Calu3 (cell line): ENCODE measurements at places on chromosomes 7 and 10.

GRCh38 chr7:152522571-152523067 is 86.8 kb upstream of the KMT2C start:
- no peaks in the 10 kb centered on the region for H3K27me3 ChIP-seq
- DNase-seq, result no peak
- H3K27ac ChIP-seq, result no peak overlapping the region
- H3K4me1 ChIP-seq, result no peaks in the 10 kb centered on the region
- no peaks in the 10 kb centered on the region for H3K36me3 ChIP-seq
- no peak overlapping the region for H3K4me3 ChIP-seq

- H3K36me3 ChIP-seq, result no peaks in the 10 kb centered on the region
- no peak overlapping the region for H3K4me3 ChIP-seq
- no peak overlapping the region for H3K27ac ChIP-seq
- H3K4me1 ChIP-seq, result no peaks in the 10 kb centered on the region
- H3K27me3 ChIP-seq, result peaks cover 49% of the 10 kb centered on the region
Observed at GRCh38 chr10:131555406-131555805, 243.9 kb upstream of the TCERG1L start.

DNA sequence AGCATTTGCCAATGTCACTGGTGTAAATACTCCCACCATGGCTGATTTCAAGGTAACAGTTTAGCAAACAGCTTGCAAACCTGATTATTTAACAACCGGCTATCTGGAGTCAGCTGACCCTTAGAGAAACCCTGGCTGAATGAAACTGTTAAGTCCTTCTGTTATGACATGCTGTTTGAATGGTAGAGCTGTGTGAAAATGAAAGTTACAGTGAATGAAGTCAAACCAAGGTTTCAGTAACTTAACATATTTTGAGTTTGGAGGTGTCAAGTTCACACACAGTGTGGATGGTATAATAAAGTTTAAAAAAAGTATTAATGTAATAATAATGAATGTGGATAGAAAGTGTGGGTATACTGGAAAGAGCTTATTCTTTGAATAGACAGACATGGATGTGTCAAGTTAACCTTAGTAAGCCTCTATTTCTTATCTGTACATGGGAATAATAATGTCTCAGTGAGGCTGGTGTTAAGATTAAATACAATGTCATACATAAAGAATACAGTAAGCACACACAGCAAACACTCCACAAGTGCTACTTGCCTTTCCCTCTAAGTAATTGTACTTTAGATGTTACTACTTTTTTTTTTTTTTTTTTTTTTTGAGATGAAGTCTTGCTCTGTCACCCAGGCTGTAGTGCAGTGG is 150.4 kb downstream of the TAX1BP1 start:
- H3K4me3 ChIP-seq, result no peak overlapping the region
- H3K27me3 ChIP-seq, result no peaks in the 10 kb centered on the region
- no peak overlapping the region for H3K27ac ChIP-seq
- peaks cover 7% of the 10 kb centered on the region for H3K4me1 ChIP-seq
- DNase-seq, result no peak

DNA sequence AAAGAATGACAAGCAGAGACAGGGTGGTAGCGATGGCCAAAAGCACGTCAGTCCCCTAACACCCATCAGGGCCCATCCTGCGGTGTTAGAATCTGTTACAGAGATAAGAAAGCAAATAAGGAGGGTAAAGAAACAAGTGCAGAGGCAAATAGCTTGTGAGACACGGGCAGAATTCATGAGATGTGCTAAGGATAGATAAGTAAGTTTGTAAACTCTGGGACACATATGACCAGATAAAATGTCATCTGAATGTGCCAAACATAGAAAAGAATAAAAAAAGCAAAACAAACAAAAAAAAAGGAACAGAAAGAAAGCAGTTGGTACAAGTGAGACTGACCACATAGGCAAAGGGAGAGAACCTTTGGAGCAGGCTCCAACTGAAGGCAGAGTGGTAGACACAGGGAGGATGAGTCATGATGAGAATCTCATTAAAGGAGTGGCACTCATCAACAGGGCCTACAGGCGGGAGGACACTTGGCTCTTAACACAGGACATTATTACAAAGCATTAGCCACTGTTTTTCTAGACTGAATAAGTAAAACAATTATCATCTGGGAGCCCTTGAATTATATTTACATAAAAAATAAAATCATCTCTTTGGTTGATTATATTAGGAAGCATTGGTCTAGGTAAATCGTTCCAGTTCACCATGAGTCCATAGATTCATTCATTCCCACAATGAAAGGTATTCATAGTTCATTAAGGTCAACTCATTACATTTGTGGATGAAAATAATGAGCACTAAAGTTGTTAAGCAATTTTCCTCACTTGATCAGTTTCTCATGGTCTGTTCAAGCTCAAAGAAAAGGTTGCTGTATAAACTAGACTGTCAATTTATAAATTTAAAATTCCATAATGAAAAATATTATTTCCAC is 21.5 kb upstream of the EPHB6 start:
- H3K4me1 ChIP-seq, result no peaks in the 10 kb centered on the region
- no peak overlapping the region for H3K27ac ChIP-seq
- H3K27me3 ChIP-seq, result peaks cover 53% of the 10 kb centered on the region
- no peak for DNase-seq
- H3K4me3 ChIP-seq, result no peak overlapping the region

DNA sequence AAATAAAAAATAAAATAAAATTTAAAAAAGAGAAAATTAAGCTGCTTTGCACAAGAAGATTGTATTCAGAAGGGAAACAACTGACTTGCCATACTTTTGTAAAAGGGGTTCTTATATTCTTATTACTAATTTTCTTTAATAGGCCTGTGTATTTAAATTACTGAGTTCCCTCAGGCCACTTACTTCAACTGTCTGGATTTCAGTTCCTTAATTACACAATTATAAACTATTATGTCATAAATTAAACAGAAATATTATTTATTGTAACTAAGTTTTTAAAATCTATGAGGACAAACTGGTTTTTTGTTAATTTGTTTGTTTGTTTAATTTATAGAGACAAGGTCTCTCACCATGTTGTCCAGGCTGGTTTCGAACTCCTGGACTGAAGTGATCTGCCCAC is 22.4 kb upstream of the MICU1 start:
- no peak overlapping the region for H3K4me3 ChIP-seq
- no peaks in the 10 kb centered on the region for H3K4me1 ChIP-seq
- H3K36me3 ChIP-seq, result no peaks in the 10 kb centered on the region
- no peaks in the 10 kb centered on the region for H3K27me3 ChIP-seq
- no peak for DNase-seq
- no peak overlapping the region for H3K27ac ChIP-seq

GRCh38 chr7:51518646-51519045 is 202.0 kb upstream of the COBL start:
- H3K36me3 ChIP-seq, result no peaks in the 10 kb centered on the region
- no peak overlapping the region for H3K4me3 ChIP-seq
- H3K27ac ChIP-seq, result no peak overlapping the region
- H3K27me3 ChIP-seq, result no peaks in the 10 kb centered on the region
- H3K4me1 ChIP-seq, result peaks cover 7% of the 10 kb centered on the region
- no peak for DNase-seq

- H3K36me3 ChIP-seq, result peaks cover 6% of the 10 kb centered on the region
- peak within 1 kb of the TSS; percentile 69 for H3K4me3 ChIP-seq
- DNase-seq, result peak; percentile 55
- H3K27me3 ChIP-seq, result no peaks in the 10 kb centered on the region
- no peak within 1 kb of the TSS for H3K27ac ChIP-seq
Observed at GRCh38 chr10:102120142-102120990, at the start of gene LDB1. LDB1 (minus strand) TSS chr10:102120368; CDS start chr10:102120110, 258 bp downstream.

- H3K4me1 ChIP-seq, result peaks cover 32% of the 10 kb centered on the region
- no peak overlapping the region for H3K4me3 ChIP-seq
- H3K36me3 ChIP-seq, result peaks cover 13% of the 10 kb centered on the region
- no peak overlapping the region for H3K27ac ChIP-seq
Observed at GRCh38 chr10:6138456-6138855, 49.6 kb downstream of the RBM17 start.

GRCh38 chr10:101014966-101015581 is 15.5 kb downstream of the LZTS2 start:
- H3K27me3 ChIP-seq, result peaks cover 57% of the 10 kb centered on the region
- H3K27ac ChIP-seq, result no peak overlapping the region
- no peak overlapping the region for H3K4me3 ChIP-seq

DNA sequence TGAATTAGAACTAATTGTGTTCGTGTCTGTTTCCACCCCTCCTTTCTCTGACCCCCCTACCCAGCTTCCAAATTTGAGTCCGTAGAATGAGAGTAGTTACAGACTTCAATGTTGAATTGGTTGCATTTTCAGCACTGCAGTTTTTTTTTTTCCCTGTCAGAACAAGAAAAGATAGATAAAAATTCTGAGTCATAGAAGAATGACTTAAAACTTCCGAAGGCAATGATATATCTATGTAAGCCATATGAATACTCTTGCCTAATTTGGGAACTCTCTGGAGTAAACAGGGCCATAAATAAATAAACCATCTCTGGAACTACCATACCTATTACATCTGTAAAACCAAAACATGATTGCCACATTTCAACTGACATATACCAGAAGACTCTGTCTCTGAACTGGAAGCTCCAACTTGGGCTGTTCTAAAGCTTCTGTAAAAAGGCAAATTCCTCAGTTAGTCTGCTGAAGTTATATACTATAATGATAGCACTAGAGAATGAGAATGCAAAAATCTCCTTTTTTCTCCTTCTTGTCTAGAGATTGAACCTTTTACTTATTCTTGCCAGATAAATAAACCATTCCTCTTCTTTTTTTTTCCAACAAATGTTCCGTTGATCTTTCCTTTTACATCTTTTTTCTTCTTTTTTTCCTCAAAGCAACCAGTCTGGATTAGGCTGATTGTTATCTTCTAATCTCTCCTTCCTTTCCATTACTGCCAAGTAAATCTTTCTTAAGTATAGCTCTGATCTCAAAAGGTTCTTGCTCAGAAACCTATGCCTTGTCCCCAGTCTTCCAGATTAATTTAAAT is 23.5 kb downstream of the VCL start:
- peaks cover 28% of the 10 kb centered on the region for H3K36me3 ChIP-seq
- no peak for DNase-seq
- H3K27ac ChIP-seq, result peak overlapping the region; percentile 34
- no peaks in the 10 kb centered on the region for H3K27me3 ChIP-seq

- no peaks in the 10 kb centered on the region for H3K4me1 ChIP-seq
- H3K27ac ChIP-seq, result no peak overlapping the region
- no peaks in the 10 kb centered on the region for H3K36me3 ChIP-seq
- no peak overlapping the region for H3K4me3 ChIP-seq
Observed at GRCh38 chr7:126635545-126635944, 617.2 kb downstream of the GRM8 start.

DNA sequence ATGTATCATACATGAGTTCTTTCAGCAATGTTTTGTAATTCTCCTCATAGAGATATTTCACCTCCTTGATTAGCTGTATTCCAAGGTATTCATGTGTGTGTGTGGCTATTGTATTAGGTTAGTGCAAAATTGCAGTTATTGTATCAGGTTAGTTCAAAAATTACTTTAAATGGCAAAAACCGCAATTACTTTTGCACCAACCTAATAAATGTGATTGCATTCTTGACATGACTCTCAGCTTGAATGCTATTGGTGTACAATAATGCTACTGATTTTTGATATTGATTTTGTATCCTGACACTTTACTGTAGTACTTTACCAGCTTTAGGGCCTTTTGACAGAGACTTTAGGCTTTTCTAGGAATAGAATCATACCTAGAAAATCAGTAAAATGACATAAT is 297.4 kb downstream of the ZWINT start:
- no peak for DNase-seq
- H3K4me3 ChIP-seq, result no peak overlapping the region
- no peaks in the 10 kb centered on the region for H3K27me3 ChIP-seq
- no peaks in the 10 kb centered on the region for H3K4me1 ChIP-seq
- H3K27ac ChIP-seq, result no peak overlapping the region
- H3K36me3 ChIP-seq, result no peaks in the 10 kb centered on the region

- peak overlapping the region; percentile 62 for H3K4me3 ChIP-seq
- peaks cover 5% of the 10 kb centered on the region for H3K36me3 ChIP-seq
- H3K27me3 ChIP-seq, result peaks cover 80% of the 10 kb centered on the region
Observed at GRCh38 chr10:86364491-86365345, 1.9 kb downstream of the GRID1 start.

DNA sequence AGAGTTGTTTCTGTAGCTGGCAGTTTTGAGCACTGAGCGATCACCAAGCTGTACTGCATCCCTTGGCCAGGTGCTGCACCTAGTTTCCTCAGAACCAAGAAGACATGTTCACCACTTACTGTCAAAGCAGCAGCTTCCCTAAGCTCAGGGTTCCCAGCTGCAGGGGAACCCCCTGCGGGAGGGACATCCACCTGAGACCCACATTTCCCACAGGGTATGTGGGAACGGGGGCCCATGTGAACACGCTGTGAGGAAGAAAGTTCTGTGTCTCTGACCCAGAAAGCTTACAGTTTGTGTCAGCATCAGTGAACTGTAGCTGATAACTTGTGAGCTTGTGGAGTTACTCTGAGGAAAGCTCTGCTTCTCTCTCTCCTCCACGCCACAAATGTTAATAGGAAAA is 436.8 kb upstream of the IGFBP3 start:
- no peaks in the 10 kb centered on the region for H3K36me3 ChIP-seq
- DNase-seq, result no peak
- H3K27ac ChIP-seq, result no peak overlapping the region
- peaks cover 11% of the 10 kb centered on the region for H3K4me1 ChIP-seq
- no peaks in the 10 kb centered on the region for H3K27me3 ChIP-seq

DNA sequence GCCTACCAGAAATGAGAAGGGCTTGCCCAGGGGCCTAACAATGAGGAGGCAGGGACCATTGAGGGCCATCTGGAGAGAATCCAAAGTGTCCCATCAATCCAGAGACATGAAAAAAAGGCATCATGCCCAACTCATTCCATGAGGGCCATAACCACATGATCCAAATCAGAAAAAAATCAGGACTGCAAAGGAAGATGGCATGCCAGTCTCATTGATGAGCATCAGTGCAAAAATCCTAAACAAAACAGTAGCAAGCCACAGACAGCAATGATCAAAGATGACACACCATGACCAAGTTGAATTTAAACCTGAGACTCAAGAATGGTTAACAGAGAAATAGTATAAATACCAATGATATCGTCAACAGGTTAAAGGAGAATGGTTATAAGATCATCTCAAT is 7.0 kb upstream of the CYP3A4 start:
- H3K4me1 ChIP-seq, result peaks cover 9% of the 10 kb centered on the region
- no peak for DNase-seq
- H3K27me3 ChIP-seq, result no peaks in the 10 kb centered on the region
- no peak overlapping the region for H3K4me3 ChIP-seq
- no peaks in the 10 kb centered on the region for H3K36me3 ChIP-seq
- no peak overlapping the region for H3K27ac ChIP-seq

- DNase-seq, result peak; percentile 39
- H3K36me3 ChIP-seq, result no peaks in the 10 kb centered on the region
- H3K4me3 ChIP-seq, result no peak overlapping the region
Observed at GRCh38 chr7:48537561-48537960, 366.3 kb downstream of the ABCA13 start.

DNA sequence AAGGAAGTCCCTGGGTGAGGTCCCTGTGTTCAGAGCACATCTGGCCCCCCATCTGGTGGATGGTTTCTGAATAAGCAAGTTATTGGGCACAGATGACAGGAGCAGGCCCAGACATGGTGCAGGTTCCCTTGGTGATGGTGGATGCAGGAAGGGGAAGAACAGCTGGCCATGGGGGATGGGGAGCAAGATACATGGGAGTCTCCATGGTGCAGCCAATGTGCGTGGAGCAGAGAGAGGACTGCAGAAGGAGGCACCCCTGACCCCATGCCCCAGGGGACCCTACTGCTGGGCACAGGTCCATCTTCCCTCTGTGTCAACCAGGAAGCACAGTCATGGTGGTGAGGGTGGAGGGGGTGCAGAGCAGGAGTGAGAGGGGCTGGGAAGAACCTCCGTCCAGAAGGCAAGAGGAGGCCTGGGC is 43.8 kb upstream of the RABGEF1 start:
- H3K27me3 ChIP-seq, result no peaks in the 10 kb centered on the region
- H3K4me1 ChIP-seq, result no peaks in the 10 kb centered on the region
- peaks cover 8% of the 10 kb centered on the region for H3K36me3 ChIP-seq
- no peak for DNase-seq
- H3K4me3 ChIP-seq, result no peak overlapping the region
- no peak overlapping the region for H3K27ac ChIP-seq
